CD8-positive, alpha-beta memory T cell (primary cell): ENCODE measurements at places on chromosomes 16 and 17. TPM values are rescaled to one million over a fixed set of nuclear protein-coding genes. Genes with fewer than 3 reads are reported as not detected.

GRCh38 chr16:15961060-15961511 lies 11.7 kb downstream of the ABCC1 start:
- peaks cover 71% of the 10 kb centered on the region for H3K4me1 ChIP-seq
- peak overlapping the region; percentile 38 for H3K4me3 ChIP-seq
- peak overlapping the region; percentile 71 for H3K27ac ChIP-seq
- peak; percentile 90 for DNase-seq
- H3K36me3 ChIP-seq = no peaks in the 10 kb centered on the region

DNA sequence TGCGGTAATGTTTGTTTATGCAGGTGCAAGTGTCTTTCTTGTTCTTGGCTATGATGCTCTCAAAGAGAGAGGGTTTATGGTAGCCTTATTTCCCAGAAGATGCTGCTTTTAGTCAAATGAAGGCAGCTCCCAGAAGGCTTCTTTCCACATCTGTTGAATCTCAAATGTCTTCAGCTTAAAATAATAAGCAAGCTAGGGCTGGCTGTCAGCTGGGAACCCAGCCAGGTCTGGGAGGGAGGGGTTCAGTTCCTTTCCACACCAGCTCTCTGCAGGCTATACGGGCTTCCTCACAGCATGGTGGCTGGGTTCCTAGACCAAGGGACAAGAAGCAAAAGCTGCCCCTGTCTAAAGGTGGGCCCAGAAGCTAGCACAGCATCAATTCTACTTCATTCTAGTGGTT lies 47.4 kb upstream of the ATF7IP2 start:
- no peak for DNase-seq
- H3K27me3 ChIP-seq = no peaks in the 10 kb centered on the region
- no peak overlapping the region for H3K27ac ChIP-seq
- H3K4me1 ChIP-seq = peaks cover 7% of the 10 kb centered on the region

DNA sequence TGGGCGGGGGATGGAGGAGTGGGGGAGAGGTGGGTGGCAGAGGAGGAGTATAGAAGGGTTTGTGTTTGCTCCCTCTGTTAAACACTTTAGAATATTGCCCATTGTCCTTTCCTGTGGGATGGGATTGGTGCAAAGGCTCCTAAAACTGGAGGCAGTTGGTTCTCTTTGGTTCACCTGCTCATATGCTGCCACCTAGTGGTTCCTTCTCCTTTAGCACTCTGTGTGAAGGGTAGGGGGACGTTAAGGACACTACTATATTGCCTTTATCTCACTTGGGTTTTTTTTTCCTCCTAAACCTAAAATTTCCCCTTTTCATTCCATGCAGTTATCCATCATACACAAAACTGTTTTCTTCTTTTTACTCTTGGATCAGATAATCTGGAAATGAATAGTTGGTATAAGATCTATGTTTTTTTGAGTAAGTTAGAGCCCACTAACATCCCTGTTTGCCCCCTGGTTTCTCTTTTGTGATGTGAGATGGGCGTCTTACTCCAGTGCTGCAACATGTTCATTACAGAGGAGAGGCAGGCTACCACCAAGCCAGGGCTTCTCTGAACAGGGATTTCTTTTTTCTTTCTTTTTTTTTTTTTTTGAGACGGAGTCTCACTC lies 23.8 kb downstream of the SNX11 start:
- no peak overlapping the region for H3K4me3 ChIP-seq
- H3K27ac ChIP-seq = no peak overlapping the region
- H3K4me1 ChIP-seq = no peaks in the 10 kb centered on the region
- peak; percentile 61 for DNase-seq

DNA sequence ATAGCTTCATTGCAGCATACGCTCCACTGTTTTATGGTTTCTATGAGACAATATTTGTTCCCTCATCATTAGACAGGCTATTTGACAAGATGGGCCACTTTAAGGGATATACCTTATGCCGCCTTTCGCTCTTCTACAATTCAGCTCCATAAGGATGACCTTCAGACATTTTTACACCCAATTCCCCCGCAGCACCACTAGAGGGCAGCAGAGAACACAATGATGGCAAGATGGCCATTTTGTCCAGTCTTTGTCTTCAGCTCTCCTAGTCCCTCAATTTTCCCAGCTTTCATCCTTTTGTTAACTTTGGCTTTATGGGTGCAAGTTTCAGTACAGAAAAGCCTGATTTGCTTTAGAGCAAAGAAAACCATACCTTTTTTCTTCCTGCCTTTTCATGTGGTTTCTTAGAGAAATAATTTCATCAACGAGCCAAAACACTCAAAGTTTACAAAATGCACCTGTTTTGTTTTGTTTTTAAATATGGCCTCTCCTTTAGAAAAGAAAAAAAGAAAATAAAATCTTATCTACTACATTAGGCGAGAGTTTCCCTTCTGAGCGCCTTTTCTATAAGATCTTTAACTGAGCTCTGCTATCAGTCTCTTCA lies 355.3 kb downstream of the TOX3 start:
- H3K27ac ChIP-seq = no peak overlapping the region
- DNase-seq = peak; percentile 18
- no peak overlapping the region for H3K4me3 ChIP-seq
- no peaks in the 10 kb centered on the region for H3K27me3 ChIP-seq
- H3K4me1 ChIP-seq = no peaks in the 10 kb centered on the region

SCGB1C2 gene
- total RNA-seq = not detected
